MV-4-11 (cell line): ENCODE measurements at places on chromosomes 4 and X.

- DNase-seq, result peak; percentile 66
These were observed 8.1 kb upstream of the SMS start for GRCh38 chrX:21932292-21933002.

DNA sequence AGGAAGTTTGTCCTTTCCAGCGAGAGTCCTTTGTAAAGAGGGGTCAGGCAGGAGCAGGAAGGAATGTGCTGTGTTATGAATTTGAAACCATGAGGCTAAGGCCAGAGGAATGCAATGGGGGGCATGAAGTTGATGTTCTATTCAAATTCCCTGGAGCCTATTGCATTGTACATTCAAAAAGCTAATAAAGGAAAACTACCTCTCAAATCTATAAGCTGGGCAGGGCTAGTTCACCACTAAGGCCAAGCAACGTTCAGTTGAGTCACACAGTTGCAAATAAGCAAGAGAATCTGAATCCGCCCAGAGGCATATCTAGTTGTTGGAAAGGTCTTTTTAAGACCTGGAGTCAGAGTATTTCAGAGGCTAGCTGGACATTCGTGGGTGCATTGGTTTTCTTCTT lies 148.3 kb downstream of the DCTD start:
- DNase-seq, result no peak

- no peak for DNase-seq
These were observed 65.2 kb downstream of the FAM13A start for GRCh38 chr4:88991746-88992145.

DNA sequence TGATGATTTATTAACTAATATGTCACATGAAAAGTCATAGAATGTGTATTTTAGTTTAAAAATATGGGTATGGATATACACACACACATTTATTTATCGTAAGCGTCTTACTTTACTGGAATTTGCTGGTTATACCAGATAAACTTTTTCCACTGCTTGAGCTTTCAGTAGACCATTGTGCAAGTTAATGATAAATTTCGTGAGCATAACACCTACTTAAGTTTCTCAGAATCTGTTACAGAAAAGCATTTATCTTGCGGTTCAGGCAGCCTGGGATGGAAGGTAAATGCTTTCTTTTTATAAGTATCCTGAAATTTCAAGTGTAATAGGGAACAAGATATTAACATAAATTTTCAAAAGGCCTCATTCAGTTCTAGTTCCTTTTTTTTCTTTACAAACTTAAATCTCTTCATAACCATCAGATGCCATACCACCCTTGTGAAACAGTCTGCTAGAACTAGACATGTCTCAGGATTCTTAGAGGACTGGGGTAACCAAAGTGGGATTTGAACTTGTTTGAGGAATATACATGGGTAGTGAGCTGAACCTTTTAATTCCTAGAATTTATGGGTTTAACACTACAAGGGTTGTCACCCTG lies 27.7 kb downstream of the ATP7A start:
- DNase-seq, result no peak

- no peak for DNase-seq
These were observed 54.8 kb upstream of the ZMAT1 start for GRCh38 chrX:101986586-101986985.

DNA sequence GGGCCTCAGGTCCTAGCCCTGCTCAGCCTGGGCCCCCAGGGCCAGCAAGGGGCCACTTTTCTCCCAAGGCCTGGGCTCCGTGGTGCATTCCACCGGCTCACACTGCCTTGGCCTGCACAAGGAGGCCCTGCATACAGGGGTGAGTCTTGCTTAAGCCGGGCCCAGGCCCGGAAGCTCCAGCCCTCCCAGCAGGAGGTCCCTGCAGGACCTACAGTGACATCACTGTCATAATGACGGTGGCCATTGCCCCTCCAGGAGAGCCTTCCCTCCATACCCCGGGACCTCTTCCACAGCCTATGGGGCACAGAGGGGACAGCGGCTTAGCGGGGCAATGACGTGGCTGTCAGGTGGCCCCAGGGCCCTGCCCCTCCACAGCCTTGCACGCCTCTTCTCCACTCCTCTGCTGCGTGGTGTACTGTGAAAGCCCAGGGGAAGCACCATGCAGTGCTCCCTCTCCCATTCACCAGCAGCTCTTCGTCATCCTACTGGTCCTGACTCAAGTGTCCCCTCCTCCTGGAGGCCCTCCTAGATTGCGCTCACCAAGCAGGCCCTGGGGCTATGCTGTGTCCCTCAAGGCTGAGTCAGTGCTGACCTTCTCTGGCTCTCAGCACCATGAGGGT lies 32.3 kb upstream of the AFAP1 start:
- no peak for DNase-seq

DNA sequence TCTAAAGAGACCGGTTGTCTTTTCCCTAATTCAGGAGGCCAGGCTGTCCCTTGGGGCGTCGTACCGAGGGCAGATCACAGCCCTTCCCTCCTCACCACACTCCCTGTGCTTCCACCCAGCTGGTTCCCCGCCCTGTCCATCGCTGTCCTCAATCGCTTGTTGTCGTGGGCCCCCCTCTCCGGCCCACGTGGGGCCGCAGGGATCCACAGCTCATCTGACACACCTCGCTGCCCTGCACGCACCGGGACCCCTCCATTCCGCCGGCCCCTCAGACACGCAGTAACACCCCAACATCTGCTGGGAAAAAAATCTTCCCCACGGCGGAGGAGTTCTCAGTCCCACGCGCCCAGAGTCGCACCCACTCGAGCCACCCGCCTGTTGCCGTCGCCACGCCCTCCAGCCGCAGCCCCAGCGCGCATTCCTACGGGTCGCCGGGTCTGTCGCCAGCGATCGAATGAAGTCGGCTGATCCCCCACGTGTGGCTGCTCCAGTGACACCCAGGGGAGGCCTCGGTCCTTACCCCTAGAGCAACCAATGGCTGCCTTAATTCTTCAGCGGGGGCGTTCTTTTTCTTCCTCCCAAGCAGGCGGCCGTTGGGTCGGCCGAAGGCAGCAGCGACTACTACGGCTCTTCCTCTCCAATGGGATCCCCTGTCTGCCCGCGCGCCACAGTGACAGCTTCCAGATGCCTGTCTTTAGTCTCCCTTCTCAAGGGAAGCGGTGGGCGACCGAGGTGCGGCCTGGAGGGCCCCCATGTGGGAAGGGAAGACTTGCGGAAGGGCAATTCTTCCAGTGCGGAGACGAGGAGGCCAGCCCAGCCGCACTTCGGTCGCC lies 893 bp upstream of the SEPTIN11 start:
- DNase-seq, result peak; percentile 73

GRCh38 chr4:88320780-88321373 lies 36.5 kb upstream of the PPM1K start:
- DNase-seq, result peak; percentile 91

DNA sequence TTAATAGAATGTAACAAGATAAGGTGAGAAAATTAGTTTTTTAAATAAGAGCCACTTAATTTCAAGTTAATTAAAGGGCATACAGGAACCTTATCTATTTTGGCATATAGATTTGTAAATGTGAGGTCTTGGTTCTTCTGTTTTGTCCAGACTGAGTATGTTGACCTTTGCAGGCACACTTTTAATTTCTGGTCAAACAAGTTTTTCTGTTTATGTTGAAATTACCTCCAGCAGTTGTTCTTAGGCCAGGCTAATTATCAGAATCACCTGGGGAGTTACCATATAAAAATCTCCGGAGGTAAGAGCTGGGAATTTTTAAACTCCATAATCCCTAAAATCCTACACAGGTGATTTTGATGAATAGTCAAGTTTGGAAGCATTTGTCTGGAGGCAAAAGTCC lies 227.4 kb upstream of the ANKRD50 start:
- DNase-seq, result no peak

DNA sequence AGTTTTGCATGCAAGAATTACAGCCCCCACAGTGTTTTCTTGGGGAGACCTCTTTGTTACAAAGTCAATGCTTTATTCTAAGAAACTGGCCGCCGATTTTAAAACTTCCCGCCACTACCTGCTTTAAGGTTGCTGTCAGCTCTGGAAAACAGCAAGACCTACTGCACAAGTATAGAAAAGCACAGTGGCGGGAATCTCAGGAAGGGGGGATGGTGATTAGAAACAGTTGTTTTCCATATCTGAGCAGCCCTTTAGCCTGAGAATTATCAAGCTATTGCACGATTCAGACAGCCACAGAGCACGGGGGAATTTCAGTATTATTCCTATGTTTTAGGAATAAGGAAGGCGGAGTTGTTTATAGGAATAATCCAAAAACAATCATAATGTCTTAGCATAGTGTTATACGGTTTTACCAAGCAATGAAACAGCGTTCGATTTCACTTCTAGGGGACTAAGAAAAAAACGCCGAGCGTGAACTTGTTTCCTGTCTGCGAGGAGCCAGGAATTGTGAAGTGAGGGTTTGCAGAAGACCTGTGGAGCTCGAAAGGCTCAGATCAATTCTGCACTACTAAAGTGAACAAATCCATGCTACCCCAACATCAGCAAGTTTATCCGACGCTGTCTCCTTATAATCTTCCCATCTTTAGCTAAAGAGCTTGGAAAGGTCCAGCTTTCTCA lies 81.3 kb downstream of the HMGN5 start:
- DNase-seq, result no peak

DNA sequence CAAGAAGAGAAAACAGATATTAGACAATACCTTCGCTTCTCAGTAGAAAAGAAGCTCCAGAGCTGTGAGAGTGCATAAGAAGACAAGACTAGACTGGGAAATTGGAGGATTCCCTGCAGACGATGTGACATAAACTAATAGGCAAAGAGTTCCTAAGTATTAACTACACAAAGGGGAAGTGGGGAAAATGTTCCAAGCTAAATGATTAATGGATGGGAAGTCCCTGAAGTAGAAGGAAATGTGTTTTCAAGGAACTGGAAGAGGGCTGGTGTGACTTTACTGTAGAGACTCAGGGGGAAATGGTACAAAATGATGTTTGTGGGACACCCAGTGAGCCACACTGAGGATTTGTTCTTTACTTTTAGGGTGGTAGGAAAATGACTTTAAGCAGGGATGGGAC lies 69.7 kb upstream of the DCLK2 start:
- DNase-seq, result no peak

- no peak for DNase-seq
These were observed 133.3 kb downstream of the COL25A1 start for GRCh38 chr4:109169170-109169569.

DNA sequence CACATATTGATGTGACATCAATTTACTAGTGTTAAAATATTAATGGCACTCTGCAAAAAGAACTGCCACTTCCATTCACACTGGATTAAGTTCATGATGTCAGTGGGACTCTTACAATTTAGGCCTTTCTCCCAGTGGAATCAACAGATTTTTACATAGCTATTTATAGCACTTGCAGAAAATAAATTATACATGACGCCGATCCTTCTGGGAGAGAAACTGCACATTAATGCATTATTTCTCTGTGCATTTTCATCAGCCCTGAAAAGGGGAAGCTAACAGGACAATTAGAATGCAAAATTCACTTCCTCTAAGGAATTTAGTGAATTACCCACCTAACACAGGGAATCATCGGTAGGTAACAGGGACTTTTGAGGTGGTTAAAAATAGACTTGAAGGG lies 15.7 kb downstream of the LGI2 start:
- DNase-seq, result no peak

GRCh38 chr4:140096921-140097320 lies 57.1 kb downstream of the MAML3 start:
- DNase-seq, result no peak

DNA sequence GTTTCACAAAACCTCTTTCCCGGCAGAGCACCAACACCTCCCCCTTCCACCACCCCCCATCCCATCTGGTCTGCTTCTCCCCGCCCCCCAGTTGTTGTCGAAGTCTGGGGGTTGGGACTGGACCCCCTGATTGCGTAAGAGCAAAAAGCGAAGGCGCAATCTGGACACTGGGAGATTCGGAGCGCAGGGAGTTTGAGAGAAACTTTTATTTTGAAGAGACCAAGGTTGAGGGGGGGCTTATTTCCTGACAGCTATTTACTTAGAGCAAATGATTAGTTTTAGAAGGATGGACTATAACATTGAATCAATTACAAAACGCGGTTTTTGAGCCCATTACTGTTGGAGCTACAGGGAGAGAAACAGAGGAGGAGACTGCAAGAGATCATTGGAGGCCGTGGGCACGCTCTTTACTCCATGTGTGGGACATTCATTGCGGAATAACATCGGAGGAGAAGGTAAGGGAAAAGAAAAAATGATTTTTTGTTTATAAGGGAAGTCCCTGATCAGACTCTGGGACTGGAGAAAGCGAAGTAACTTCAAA lies at the start of gene PDGFRA:
Gene PDGFRA, plus strand, starts transcription at position 333 of the 541 bp plus-strand sequence. CDS start 29,476 bp downstream, outside the sequence.
- no peak for DNase-seq

DNA sequence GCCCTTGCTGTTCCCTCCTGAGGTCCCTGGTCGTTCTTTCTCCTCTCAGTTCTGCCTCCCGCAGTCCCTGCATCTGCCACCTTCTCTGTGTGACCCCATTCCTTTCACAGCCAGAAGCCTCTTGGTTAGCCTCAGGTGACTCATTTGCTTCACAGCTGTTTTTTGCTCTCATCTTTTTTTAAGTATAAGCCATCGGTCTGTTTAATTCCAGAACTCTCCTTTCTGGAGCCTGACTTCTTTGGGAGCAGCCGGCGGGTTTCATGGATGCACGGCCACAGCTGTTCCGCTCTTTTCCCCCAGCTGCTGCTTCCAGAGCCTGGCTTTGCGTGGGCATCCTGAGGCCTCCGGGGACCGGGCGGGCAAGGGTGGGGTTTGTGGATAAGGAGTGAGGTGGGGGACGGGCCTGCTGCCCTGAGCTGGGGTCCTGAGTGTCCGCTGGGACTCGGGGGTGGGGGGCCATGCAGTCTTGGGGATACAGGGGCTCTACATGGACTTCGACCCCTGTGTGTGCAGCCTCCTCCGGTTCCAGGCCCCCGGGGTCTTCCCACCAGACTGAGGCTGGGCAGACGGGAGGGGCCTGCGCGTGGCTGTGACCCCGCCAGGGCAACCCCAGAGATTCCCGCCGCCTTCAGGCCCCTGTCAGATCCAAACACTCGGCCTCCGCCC lies 46.7 kb downstream of the PCGF3 start:
- DNase-seq, result no peak

GRCh38 chr4:18297684-18298083 lies 276.1 kb upstream of the LCORL start:
- DNase-seq, result no peak

DNA sequence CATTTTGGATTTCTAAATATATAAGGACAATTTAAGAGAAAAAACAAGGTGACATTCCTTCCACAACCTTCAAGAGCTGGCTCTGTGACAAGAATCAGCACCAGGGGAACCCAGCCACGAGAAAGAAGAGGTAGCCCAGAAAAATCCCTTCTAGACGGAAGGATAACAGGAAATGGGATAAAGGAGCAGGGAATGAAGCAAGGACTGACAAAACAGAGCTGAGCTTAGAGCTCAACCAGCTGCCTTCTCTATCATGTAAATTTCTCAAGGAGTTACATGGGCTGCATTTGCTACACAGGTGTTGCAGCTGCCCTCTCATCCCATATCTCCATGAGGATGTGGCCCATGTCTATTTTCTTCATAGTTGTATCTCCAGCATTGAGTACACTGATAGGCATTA lies 154.2 kb upstream of the PRDX4 start:
- no peak for DNase-seq

DNA sequence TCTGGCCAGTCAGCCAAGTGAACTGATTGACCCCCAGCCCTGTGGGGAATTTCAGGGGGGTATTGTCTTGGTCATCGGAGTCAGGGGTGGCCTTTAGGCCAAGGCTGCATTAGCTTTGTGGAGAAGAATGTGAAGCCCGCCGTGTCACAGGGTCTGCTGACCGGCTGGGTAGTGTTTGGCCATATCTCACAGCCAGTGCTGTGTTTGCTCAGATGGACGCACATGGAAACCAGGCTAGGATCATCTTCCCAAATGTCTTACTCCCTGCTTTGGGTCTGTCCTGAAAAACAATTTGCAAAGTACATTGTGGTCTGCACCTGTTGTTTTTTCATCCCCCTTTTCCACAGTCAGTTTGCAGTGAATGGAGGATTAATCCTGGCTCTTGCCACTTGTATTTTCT lies 13.0 kb downstream of the TMEM164 start:
- no peak for DNase-seq
